ENCODE measurements at places on chromosomes 1 and 21. TPM values are rescaled to one million over a fixed set of nuclear protein-coding genes. Genes with fewer than 3 reads are reported as not detected.

GRCh38 chr1:103110701-103111100 lies 2.4 kb upstream of the COL11A1 start:
- no peak for DNase-seq

- DNase-seq, result no peak
These were observed 415.0 kb downstream of the HLX start for GRCh38 chr1:221294242-221294641.

The BCL2L15 gene
- total RNA-seq, result not detected

The LHX8 gene
- 16.1 TPM for total RNA-seq

The SELENBP1 gene
- total RNA-seq, result 5.8 TPM

GRCh38 chr1:234837713-234838112 lies 227.7 kb upstream of the IRF2BP2 start:
- no peak for DNase-seq

GRCh38 chr1:19825298-19825697 lies 10.2 kb upstream of the RNF186 start:
- peak; percentile 20 for DNase-seq

DNA sequence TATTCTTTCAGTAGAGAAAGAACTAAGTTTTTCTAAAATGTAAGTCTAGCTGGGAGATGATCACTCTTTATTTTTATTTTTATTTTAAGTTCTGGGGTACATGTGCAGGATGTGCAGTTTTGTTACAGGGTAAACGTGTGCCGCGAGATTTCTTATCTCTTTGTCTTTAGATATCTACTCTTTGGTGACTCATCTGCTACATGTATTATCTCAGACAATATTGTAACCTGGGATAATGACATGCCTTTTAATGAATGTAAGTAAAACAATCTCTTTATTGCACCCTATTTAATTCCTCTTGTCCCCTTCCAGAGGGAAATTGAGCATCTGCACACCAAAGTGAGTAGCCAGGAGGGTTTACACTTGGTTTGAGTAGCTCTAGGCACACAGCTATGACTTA lies 9.4 kb downstream of the CR2 start:
- DNase-seq, result no peak

The FCGR1A gene
- not detected for total RNA-seq

The OR10T2 gene
- not detected for total RNA-seq

Data from H4 (cell line).